Karpas-422 (cell line): ENCODE measurements at places on chromosomes 11 and 22. TPM values are rescaled to one million over a fixed set of nuclear protein-coding genes. Genes with fewer than 3 reads are reported as not detected.

GRCh38 chr11:15940462-15941205 lies 415.7 kb downstream of the SOX6 start:
- no peak for DNase-seq

- no peak for DNase-seq
Measured at GRCh38 chr11:71574418-71574817, 8.3 kb downstream of the KRTAP5-11 start.

DNA sequence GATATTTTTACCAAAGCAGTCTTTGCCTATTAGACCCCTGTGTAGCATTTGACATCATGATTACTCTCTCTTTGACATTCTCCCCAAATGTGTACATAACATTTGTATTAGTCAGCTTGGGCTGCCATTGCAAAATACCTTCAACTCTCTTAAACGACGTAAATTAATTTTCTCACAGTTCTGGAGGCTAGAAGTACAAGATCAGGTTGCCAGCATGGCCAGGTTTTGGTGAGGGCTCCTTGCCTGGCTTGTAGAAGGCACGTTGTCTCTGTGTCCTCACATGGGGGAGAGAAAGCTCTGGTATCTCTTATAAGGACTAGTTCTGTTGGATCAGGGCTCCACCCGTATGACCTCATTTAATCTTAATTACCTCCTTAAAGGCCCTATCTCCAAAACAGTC lies 12.3 kb upstream of the DLAT start:
- DNase-seq: no peak

DNA sequence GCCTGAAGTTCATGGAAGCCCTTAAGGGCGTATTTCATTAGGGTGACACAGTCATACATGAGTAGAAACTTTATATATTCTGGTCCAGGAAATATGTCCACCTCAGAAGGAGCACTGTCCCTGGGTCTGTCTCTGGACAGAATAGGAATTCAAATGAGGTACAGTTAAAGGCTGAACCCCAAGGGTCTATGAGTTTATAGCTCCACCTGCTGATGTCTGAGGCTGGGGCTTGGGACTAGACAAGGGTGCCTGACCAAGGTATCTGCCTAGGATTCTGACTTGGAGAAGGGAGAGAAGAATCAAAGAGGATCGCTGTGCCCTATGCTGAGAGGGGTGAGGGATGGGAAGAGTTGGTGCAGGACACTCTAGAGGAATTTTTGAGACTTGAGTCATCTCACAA lies 14.9 kb downstream of the HEPHL1 start:
- no peak for DNase-seq

GRCh38 chr11:75280227-75280701 lies 39.7 kb downstream of the TPBGL start:
- peak; percentile 87 for DNase-seq

DNA sequence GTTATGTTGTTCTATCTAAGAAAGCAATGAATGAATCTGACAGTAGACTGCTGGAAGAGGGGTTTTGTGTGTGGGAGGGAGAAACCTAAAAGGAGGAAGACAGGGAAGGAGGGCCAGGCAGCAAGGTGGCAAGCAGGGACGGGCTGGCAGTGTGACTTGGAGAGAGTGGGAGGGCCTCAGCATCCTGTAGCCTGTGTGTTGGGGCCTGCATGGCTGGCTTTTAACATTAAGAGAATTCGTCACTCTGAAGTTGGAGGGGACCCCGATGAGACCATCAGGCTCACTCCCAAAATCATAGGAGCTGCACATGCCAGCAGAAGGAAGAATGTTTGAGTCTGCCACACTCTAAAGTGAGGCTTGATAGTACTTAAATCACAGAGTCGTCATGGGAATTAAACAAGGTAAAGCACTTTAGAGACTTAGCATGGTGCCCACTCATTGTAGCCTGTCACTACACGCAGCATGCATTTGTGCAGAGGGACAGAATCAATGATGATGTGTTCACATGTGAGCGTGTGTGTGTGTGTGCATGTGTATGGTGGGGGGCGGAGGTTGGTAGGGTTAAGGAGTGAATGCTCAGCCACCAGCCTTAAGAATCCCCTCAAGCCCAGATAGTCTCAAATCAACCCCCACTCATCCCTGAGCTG lies 199.5 kb downstream of the TENM4 start:
- no peak for DNase-seq

- peak; percentile 55 for DNase-seq
Measured at GRCh38 chr11:11251394-11251970, 101.6 kb downstream of the CSNK2A3 start.

GRCh38 chr11:124376280-124376679 lies 8.0 kb downstream of the OR8B2 start:
- no peak for DNase-seq

DNA sequence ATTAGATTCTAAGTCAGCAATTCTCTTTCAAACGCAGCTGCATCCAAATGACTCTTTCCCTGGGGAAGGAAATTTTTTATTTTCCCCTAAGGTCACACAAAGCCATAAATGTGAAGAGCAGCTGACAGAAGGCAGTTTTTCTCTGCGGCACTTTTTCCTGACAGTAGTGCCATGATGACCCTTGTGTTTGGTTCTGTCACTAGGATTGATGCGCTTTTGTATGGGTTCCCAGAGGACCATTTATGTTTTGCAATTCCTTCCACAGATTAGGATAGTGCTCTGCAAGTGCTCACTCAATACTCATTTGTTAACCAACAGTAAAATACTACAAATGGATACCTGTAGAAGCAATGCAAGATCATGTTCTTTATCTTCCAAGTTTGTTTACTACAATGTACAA lies 359.6 kb upstream of the CTSC start:
- DNase-seq: no peak

The SC5D gene
- total RNA-seq: 9.2 and 27.2 TPM in 2 replicates

The USH1C gene
- total RNA-seq: not detected in 2 replicates

The LYVE1 gene
- not detected in 2 replicates for total RNA-seq

The DDI1 gene
- total RNA-seq: not detected in 2 replicates
